ENCODE measurements at places on chromosomes 4 and X.

- no peak for DNase-seq
Measured at GRCh38 chr4:8417071-8417614, 23.4 kb downstream of the ACOX3 start.

DNA sequence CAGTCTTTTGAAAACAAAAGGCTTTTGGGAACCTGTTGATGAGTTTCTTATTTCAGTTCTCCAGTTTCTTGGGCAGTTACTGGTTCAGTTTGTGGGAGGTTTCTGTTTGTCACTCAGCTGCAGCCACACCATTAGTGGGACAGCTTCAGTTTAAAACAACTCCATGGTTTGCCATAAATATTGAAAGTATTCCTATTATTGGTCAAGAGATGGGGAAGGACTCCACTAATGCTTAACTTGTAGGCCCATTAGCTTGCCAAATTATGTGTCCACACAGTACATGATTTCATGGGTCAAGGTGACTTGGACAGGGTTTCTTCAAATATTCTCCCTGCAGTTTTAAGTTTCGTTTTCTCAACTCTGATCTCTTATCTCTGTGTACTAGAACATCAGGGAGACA lies 15.5 kb upstream of the ASIC5 start:
- no peak for DNase-seq

DNA sequence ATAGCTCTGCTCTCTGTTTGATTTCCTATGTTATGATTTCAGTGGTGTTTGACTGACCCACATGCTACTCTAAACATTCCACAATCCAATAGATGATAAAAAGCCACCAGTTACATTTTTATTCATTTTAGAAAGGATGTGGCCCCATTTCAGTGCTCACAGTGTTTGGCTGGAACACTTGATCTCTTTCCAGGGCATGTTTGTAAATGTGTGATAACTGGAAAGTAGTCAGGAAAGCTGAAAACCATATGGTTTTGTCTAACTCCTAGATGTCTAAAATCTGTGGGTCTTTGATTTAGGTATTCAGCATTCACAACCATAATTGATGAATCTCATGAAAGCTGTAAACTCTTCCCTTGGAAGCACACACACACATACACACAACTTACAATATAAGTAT lies 904.9 kb upstream of the AGA start:
- no peak for DNase-seq

GRCh38 chr4:73576381-73576780 lies 43.9 kb downstream of the RASSF6 start:
- DNase-seq = no peak

- DNase-seq = no peak
Measured at GRCh38 chrX:101191217-101191750, 28.3 kb upstream of the DRP2 start.

- DNase-seq = no peak
Measured at GRCh38 chr4:67651536-67651935, 49.4 kb downstream of the UBA6 start.

- peak; percentile 35 for DNase-seq
Measured at GRCh38 chrX:44244008-44244407, 99.5 kb downstream of the EFHC2 start.

- no peak for DNase-seq
Measured at GRCh38 chr4:32425243-32425642, 1705.1 kb downstream of the PCDH7 start.

DNA sequence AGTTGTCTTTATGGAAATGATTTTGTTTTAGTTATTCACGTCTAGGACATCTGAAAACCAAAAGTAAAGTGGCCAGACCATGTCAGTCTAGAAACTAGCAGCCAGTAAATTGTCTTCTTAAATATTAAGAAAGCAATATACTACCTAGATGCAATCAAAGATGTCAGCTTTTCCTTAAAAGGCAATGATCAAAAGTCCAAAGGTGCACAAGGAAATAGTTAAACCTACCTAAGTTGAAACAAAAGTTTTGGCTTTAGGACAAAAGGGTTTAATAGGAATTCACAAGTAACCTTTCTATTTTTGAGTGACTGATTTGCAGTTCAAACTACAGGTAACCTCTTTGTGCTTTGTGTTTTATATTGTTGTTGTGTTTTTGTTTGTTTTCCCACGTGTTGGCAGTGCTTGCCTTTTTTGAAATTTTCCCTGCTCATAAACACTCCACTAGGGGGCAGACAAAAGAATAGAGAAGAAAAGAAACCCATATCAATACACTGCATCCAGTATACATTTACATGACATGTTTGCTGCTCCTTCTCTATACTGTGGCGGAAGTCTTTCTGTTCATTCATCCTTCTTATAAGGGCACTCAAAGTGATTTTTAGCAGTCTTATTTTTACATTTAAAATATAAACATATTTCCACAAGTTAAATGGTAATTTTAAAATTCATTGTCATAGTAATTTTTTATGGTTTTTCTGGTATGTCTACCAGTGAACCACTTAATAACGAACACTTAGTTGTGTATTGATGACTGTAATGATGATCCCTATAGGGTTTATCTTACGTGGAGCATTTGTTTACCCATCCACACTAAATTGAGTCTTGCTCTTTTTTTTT lies 62.7 kb downstream of the GAB1 start:
- DNase-seq = peak; percentile 27

DNA sequence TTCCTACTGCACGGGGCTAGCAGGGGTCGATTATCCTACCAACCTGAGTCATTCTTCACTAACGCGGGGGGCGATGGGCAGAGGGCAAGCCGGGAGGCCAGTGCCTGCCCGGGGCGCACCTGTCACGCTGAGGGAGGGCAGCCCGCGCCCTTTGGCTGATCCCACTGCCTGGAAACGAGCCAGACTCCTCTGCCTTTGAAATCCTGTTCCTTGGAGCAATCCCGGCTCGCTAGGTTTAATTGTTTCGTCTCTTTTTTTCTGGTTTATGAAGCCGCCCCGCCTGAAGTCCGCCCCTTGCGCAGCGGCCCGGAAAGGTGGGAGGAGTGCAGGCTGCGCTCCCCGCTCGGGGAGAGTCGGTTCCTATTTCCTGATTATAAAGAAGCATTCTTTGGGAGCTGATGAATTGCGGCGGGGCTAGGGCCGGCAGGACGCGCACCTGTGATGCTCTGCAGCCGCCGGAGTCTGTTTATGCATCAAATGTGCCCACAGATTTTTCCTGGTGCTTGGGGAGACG lies 484.2 kb downstream of the BCOR start:
- no peak for DNase-seq

DNA sequence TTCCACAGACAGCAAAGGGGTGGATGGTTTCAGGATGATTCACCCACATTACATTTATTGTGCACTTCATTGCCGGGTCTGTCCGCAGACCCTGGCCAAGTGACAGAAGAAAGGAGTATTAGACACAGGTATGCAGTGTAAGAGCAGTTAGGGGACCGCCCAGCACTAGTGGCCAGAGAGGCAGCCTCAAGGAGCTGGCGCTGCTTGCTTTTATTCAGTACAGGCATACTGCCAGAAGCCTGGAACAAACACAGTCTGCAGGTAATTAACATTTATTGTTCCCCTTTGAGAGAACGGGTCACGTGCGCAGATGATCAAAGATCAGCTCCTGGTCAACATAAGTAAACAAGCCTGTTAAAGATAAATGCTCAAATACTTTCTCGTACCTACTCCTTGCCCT lies 1639.0 kb upstream of the IGFBP7 start:
- peak; percentile 7 for DNase-seq

All from A172 (cell line).